NCI-H2171 (cell line): ENCODE measurements at places on chromosomes 2 and 18.

- DNase-seq: no peak
Measured at GRCh38 chr18:43581936-43582519, 304.7 kb upstream of the SYT4 start.

DNA sequence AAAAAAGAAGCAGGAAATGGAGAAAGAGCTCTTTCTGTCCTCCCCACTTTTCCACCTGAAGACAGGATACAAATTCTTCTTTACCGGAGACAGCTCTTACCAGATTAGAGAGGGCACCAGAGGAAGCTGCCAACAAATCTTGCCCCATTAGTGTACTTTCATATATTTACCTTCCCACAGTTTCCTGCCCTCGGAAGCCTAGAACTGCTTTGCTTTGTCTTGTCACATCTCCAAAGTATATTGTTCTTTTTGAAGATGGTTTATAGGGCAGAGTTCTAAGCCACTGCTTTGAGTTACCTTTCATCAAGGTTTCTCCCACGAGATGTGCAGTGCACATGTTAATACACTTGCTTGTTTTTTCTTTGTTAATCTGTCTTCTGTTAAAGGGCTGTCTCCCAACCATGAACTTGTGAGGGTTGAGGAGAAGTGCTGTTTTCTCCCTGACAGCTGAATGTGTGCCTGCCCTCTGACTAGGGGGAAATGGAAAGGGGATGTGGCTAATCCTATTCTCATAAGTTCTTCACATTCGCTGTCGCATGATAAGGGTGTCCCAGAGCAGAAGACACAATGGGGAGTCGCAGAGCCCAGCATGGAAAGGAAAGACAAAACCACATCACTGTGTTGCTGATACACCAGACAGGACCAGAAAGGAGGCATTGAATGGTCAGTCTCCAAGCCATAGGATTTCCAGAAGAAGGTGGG, 24.2 kb downstream of the CENPA start:
- DNase-seq: no peak

DNA sequence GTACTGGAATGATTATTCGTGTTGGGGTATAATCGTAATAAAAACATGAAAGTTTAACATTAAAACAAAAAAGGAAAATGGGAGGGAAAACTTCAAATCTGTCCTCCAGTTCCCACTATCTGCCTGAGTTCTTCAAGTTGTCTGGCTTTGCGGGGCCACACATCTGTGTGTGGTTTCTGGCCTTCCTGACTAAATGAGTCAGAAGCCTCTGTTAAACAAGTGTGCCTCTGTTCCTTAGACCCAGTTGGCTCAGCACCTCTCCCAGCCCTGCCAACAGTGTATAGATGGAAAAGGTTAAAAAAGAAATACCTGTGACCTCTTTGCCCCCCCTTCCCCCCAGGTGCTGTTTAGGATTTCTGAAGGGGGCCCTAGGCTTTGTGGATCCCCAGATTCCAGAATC, 30.2 kb downstream of the XDH start:
- no peak for DNase-seq

DNA sequence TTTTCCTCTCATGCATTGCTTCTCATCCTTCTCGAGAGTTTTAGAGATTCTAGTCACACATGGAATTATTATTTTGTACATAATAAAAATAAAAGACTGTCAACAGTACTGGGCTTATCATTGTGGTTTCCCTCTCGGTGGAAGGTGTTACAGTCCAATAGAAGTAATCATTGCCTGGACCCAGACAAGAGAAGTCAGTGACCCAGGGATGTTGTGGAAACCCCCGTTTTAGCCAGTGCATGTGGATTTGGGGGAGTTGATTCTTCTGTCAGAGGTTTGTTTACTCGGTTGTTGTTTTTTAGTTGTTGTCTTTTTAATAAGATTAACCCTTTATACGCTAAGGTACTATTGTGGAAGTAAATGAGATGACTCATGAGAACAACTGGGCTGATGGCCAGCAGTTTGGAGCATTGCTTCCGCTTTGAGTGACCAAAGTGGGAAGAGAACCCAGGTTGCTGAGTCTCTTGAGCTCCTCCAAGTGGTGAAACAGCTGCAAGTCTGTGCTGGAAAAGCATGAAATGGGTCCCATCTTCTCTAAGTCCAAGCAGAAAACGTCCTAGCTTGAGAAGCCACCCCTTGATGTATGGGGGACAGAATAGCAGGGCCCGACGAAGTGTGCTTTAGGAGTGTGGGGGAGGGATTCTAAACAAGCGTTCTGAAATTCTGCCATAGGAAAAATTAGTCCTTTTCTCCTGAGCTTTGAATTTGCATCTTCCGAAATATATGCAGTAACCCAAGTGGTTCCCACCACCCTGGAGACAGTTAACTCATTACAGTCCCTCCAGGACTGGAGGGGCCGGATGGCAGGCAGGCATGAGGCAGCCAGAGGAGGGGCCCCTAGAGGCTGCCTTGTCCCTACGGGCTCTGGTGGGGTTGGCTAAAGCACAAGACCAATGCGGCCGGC, 61.8 kb upstream of the GPR45 start:
- DNase-seq: no peak

DNA sequence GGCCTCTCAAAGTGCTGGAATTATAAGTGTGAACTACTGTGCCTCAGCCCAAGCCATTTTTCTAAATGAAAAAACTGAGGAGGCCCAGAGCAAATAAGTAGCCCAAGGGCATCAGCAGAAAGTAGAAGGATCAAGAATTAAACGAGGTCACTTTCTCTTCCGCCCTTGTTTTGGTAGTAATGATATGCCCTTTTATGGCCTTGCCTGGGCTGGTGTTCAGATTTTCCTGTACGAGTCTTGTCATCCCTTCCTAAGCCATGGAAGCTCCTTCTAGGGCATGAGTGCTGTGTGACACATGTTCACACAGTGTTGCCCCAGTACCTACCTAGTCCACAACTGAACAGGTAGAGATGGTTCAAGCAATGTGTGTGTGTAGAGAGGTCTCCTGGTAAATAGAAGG, 6.6 kb downstream of the HPCAL1 start:
- DNase-seq: no peak

GRCh38 chr2:64768491-64769005, 114.8 kb upstream of the SERTAD2 start:
- no peak for DNase-seq

DNA sequence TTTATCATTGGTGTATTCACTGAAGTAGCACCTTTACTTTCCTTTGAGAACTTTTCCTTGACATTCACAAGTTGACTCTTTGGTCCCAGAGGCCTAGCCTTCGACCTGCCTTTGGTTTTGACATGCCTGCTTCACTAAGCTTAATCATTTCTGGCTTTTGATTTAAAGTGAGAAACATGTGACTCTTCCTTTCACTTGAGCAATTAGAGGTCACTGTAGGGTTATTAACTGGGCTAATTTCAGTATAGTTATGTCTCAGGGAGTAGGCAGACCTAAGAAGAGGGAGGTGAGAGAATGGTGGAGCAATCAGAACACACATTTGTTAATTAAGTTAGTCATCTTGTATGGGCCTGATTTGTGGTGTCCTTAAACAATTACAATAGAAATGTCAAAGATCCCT, 1040.7 kb upstream of the SLC39A10 start:
- DNase-seq: no peak

GRCh38 chr2:216717491-216717901, 22.1 kb upstream of the IGFBP5 start:
- DNase-seq: no peak

DNA sequence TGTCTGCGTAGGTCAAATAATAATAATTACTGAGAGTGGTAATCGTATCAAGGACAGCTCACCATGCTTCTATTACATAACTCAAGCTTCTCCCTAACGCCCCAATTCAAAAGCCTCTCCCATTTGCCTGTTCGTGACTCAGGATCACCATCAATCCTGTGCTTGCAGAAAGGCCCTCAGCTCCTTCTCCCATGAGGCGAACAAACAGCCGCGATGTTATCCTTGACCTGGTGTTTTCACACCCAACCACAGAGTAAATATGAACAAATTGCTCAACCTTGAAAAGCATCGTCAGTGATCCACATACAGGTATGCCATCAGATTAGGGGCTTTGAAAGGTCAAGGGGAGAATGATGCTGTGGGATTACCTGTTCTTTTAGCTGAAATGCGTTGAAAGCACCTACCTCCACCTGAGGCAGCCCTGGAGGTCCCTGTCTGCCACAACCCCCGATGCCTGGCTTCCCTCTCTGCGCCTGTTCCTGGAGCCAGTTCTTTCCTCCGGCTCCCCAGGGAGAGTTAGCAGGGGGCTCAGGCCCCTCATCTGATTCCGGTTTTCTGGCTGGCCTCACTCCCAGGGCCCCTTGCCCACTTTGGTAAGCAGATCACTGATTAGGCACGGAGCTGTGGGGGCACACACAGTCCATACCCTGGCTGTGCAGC, 39.1 kb upstream of the ODC1 start:
- no peak for DNase-seq

DNA sequence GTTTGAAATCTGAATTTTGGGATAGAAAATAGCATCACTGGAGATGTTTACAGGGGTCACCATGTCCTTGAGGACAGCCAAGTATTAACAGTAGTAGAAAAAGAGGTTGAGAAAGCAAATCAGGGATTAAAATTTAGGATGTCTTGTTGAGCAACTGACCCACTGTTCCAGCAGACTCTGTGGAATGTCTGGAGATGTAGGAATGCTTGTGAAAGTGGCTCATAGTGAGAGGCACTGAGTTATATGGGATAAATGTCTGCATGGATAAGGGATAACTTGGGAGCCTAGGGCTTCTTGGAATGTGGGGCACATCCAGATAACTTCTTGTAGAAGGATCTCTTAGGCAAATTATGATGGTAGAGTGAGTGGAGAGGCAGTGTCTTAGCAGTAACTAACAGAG, 495.0 kb downstream of the TMX3 start:
- no peak for DNase-seq

DNA sequence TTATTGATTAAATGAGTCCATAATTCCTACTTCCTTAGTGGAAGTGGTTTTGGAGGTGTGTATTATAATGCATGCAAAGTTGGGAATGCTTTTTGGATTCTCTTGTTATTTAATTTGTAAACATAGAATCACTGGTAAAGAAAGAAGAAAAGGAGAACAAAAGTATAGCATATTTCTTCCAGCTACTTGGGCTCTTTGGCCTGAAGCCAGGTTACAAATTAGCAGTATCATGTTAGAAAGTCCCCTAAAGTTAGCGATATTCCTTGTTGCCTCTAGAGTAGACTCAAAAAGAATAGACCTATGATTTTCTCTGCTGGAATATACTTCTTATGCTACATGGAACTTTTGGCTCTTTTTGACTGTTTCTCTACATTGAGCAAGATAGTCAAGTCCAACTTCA, 60.6 kb upstream of the CD28 start:
- no peak for DNase-seq

DNA sequence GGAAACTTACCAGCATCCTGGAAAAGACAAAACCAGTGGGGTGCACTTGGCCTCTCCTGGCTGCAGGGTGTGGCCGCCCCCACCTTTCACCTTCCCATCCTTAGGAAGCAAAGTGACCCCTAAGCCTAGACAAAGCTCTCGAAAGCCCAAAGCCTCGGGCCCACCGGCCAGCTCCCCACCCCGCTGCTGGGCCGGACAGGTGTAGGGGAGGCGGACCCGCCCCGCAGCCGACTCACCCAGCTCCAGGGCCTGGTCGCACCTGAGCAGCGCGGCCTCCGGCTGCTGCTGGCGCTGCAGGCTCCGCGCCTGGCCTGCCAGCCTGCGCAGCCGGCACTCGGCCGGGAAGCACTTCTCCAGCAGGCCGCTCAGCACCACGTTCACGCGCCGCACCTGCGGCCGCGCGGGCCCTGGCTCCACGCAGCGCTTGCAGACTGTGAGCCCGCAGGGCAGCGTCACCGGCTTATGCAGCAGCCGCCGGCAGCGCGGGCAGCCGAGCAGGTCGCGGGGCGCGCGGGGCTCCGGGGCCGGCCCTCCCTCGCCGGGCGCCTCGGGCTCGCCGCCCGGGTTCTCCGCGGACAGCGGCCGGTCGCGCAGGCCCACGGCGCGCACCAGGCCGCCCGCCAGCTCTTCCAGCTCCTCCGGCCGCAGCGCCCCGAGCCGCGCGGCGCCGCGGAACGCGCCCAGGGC, 979 bp downstream of the LONRF2 start:
- DNase-seq: peak; percentile 45

GRCh38 chr2:215726070-215726469, 287.3 kb downstream of the MREG start:
- DNase-seq: no peak

- DNase-seq: no peak
Measured at GRCh38 chr2:187136646-187137045, 287.7 kb upstream of the ZSWIM2 start.

GRCh38 chr2:66495788-66496640, 61.1 kb downstream of the MEIS1 start:
- DNase-seq: no peak

- peak; percentile 67 for DNase-seq
Measured at GRCh38 chr18:35192415-35192814, 48.4 kb upstream of the ZNF397 start.

DNA sequence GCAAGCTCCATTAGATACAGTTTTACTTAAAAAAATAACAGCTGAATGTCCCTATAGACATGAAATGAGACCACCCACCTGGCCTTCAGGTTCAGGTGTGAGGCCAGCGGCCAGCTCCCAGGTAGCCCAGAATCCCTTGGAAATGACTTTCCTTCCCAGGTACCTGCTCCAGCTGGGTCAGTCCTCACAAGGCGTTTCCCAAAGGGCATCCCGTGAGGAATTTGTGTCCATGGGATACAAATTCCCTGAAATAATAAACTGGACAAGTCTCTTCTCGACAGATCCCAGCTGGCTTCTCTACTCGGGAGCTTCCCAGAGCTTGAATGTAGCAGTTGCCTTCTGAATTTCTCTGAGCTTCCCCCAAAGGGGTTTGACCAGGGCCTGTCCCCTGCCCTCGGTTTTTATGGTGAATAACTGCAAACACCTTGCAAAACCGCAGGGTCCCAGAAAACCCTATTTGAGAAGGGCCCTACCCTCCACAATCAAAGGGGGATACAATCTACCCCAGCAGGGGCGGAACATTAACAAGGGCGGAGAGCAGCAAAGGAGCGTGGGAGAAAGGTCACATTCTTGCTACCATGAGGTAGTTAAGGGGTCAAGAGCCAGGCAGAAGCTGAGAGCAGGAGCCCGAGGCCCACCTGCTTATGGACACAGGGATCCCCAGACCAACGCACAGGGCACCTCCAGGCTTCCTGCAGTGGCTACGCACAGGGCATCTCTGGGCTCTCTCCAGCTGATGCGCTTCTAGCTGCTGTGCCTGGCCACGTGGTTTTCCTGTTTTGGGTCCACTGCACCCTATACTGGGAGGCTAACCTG, 107.7 kb downstream of the HDAC4 start:
- DNase-seq: no peak

DNA sequence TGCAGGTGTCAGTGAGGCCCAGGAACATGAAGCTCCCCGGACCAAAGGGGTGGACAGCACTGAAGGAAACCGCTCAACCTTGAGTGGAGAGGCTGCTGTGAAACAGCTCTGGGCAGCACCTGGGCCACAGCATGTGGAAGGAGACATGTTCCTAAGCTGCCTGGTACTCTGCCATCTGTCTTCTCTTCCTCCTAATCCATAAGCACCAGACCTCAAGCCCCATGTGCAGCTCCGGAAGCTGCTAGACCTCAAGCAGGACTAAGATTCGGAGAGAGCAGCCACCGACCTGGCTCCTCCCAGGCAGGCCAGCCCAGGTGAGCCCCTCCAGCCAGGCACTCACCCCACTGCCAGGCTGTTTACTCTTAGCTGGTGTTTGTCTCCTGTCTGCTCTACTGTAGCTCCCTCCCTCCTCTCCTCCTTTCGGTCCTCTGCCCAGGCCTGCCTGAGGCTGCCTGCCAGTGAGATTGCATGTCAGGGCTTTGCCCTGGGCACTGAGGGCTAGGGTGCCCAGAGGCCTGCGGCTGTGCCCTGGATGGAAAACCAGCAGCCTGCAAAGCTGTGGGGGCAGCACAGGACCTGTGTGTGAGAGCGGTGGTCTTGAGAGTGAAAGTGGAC, 53.7 kb downstream of the BCL11A start:
- peak; percentile 38 for DNase-seq
